ENCODE measurements at places on chromosomes 5 and 9.

DNA sequence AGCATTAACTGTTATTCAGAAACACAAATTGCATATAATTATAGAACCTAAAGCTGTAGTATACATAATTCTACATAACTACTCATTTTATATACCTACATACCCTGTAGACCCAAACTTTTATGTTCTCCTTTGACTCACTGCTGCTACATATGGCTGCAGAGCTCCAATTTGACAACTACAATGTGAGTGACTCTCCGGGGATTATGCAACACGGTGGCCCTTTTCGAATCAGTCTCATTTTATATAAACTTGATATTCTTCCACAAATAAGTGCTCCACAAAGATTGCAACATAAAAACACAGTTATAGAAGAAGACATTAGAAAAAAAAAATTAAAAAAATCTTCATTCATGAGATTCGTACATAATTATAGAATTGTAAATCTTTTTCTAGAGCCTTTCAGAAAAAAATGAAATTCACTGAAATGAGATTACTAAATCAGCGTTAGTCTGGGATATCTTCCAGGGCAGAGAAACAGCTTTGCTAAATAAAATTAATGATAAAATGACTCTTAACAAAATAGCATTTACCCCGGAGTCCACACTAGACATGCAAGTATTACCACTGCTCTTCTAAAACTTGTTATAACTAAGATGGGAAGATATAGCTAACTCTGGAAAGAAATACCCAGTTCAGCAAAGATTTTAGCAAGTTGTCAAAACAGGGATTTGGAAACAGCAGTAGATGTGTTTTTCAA lies 52.6 kb downstream of the SRFBP1 start:
- no peak for DNase-seq

DNA sequence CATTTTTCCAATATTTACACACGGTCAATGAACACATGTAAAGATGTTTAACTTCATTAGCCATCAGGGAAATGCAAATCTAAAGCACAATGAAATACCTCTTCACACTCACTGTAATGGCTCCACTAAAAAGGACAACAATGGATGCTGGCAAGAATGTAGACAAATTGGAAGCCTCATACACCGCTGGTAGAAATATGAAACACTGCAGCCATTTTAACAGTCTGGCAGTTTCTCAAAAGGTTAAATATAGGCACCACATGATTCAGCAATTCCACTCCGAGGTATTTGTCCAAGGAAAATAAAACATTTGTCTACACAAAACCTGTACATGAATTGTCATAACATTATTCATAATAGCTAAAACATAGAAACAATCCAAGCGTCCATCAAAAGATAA lies 20.0 kb downstream of the RNF145 start:
- no peak for DNase-seq

DNA sequence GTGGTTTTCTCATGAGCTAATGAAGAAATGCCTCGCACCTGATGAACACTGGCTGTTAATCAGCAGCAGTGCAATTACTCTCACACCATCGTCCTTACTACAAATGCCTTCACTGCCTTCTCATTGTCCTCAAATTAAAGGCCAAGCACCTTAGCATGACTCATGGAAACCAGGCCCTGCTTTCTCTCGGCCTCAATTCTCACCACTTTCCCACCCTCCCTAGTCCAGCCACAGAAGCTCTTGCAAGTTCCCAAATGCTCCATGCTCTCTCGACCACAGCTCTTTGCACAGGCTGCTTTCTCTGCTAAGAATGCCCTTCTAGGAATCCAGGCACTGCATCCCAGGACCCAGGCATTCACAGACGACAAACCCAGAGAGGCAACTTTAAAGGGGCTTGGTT lies 94.6 kb upstream of the KLF4 start:
- DNase-seq, result no peak

- DNase-seq, result no peak
These were observed 78.2 kb downstream of the C9orf50 start for GRCh38 chr9:129542741-129543140.

DNA sequence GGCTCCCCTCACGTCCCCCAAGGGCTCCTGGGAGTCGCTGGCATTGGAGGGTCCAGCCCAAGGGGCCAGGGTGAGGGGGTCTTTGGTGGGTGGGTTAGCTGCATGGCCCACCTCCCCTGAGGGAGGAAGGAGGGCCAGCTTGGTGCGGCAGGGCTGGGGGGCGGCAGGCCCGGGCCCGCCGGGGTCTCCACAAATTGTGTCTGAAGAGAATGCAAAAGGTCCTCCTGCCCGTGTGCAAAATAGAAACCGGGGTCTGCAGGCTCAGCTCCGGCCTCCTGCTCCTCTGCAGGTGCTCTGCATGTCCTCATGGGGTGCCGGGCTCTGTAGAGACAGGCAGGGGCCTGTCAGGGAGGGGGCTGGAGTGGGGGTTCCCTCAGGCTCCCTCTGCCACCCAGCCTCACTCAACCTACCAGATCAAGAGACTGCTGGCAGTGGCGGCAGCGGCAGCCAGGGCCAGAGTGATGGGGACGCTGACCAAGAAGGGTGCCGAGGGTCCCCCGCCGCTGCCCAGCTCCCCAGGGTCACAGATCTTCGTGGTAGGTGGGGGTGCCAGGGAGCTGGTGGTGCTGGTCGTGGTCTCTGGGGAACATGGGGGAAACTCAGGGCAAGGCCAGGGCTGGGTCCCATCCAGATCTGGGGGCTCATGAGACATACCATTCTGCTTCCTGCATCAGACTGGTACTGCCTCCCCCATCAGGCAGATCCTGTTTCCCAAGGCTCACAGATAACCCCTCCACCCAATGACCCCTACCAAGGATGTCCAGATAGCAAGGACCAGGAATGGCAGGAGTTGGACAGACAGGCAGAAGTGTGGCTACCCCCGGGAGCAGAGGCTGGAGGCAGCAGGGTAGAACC lies 29.2 kb upstream of the ENHO start:
- DNase-seq, result no peak

GRCh38 chr5:179495906-179496455 lies 54.4 kb upstream of the RUFY1 start:
- no peak for DNase-seq

GRCh38 chr9:128254855-128255759 lies 20.7 kb downstream of the GOLGA2 start:
- peak; percentile 30 for DNase-seq

DNA sequence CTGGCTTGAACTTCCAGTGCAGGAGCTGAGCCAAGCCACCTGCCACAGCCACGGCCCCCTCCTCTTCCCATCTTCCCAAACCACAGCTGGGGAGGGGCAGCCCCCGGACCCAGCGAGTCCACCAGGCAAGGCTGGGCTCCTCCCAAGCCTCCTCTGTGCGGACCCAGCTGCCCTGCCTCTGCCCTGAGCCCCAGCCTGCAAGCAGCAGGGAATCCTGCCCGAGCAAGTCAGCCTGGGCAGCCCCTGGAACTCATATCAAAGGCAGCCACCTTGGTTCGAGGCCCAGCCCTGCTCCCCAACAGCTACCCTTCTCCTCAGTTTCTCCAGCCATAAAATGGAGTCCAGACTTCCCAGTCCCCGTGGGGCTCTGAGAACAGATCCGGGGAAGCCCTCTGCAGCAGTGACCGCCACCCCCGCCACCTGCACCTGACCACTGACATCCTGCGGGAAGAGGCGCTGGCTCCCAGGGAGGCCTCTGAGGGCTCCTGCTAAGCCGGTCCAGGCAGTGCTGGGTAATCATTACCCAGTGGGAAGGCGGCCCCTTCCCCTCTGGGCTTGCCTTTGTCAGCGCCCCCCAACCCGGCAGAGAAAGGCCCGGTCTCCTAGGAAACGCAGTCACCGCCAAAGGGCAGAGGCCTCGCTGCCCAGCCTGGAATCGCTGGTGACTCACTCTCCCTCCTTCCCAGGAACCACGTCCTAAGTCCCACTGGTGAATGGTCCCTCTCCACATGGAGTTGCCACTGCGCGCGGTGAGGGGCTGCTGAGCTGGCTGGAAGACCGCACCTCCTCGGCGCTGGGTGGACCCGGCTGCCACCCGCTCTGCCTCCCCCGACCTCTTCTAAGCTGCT lies 1.5 kb downstream of the VAV2 start:
- no peak for DNase-seq

GRCh38 chr5:23612701-23613100 lies 105.3 kb downstream of the PRDM9 start:
- no peak for DNase-seq

GRCh38 chr9:111937781-111938426 lies 41.3 kb downstream of the UGCG start:
- no peak for DNase-seq

GRCh38 chr9:99490729-99491128 lies 268.6 kb downstream of the SEC61B start:
- DNase-seq, result no peak

DNA sequence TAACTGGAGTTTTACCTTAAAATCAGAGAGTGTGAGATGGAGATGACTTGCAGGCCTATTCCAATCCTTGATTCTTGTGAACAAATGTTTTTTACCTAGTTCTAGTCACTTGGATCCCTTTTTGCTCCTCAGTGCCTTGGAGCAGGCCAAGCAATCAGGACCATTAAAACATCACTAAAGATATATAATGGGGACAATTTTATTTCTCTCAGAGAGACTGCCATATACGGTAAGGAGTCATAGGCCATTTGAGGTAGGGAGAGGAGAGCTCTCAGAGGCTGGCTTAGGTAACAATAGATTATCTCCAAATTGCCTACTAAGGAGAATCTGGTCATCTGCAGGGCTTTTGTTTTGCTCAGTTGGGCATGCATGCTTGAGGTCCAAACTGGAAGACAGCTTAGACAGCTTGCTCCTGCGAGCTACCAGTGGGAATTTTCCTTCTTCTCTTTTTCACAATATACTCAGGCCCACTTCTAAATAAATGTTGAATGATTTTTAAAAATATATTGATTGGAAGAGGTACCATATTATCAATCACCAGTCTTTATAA lies 44.0 kb downstream of the FREM1 start:
- DNase-seq, result no peak

DNA sequence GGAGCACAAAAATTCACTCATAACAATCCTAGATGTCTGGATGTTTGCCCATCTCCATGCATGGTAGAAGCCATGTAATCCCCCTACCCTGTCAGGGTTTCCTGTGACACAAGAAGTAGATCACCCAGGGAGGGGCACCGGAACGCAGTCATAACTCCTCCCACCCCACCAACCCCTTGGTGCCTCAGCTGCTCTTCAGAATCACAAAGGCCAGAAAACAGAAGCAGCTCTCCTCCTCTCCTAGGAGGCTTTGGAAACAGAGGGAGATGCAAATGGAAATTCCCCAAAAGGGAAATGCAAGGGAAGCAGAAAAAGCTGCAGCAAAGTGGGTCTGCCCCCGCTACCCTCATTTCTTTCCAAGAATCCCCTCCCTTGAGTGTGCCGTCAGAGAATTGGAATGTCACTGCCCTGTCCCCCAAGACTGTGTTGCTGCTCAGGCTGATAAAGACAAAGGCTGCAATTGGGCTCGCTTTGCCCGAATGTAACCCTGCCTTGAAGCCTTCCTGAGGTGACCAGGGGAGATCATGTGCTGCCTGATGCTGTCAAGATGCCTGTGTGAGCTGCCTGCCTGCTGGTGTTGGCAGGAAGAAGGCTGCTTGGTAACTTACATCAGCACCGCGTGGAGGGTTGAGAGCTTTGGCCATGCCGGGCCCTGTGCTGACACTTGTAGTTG lies 65.5 kb upstream of the ABCA1 start:
- DNase-seq, result no peak

DNA sequence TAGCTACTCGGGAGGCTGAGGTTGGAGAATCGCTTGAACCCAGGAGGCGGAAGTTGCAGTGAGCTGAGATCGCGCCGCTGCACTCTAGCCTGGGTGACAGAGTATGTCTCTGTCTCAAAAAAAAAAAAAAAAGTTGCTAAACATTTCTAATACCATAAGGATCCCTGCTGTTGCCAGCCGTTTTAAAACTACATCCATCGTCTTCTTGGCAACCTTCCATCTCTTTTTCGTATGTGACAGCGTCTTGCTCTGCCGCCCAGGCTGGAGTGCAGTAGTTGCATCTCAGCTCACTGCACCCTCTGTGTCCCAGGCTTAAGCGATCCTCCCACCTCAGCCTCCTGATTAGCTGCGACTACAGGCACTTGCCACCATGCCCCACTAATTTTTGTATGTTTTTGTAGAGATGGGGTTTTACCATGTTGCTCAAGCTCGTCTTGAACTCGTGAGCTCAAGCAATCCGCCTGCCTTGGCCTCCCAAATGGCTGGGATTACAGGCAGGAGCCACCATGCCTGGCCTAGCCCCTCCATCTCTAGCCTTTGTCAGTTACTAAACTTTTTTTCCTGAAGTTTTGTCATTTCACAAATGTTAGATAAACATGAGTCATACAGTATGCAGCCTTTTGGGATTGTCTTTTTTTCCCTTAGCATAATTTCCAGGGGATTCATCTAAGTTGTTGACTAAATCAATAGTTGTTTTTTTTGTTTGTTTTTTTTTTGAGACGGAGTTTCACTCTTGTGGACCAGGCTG lies 13.5 kb downstream of the NSD1 start:
- no peak for DNase-seq

DNA sequence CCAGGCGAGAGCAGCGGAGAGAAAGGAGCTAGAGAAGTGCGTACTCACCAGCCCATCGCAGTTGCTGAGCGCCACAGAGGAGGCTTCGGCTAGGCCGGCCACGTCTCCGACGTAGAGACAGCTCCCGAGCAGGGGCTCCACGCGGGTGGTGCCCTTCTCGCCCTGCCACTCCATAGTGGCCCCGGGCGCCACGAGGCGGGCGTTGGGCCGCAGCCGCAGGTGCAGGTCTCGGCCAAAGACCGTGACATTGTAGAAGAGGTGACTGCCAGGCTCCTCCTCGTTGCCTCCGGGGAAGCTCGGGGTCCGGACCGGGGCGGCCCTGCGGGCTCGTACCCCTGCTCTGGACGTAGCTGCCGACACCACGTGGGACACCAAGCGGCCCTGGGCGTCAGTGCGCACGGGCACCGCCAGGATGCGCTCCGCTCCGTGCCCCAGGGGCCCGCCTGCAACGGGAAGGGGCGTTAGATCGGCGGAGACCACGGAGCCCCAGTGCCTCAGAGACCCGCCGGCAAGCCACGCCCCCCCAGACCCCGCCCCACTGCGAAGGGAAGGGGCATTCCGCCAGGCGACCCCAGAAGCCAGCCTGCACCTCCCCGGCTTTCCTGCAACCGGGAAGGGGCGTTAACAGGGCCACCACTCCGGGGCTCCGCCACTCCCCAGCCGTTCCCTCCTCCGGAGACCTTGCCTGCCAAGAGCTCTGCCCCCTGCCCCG lies 1.4 kb downstream of the ADAMTS2 start:
- DNase-seq, result no peak

All from activated T-helper 1 cell treated with Interleukin-2 at 50 U/mL for 16 hours (primary cell).